ENCODE measurements at places on chromosomes 16 and 17. TPM values are rescaled to one million over a fixed set of nuclear protein-coding genes. Genes with fewer than 3 reads are reported as not detected.

CFAP97D1 gene
- total RNA-seq, result 0.07 TPM

ZMYND15 gene
- total RNA-seq, result 0.48 TPM

GNG13 gene
- total RNA-seq, result not detected

DPEP2 gene
- not detected for total RNA-seq

HOXB1 gene
- total RNA-seq, result not detected

SMPD3 gene
- 1.3 TPM for total RNA-seq

RAMP2 gene
- 12.0 TPM for total RNA-seq

KRTAP2-2 gene
- total RNA-seq, result not detected

NPIPA5 gene
- total RNA-seq, result 1.0 TPM

Data from H1 (cell line).